Activated naive CD8-positive, alpha-beta T cell treated with anti-CD3 and anti-CD28 coated beads for 36 hours (primary cell): ENCODE measurements at places on chromosomes 6 and 20. TPM values are rescaled to one million over a fixed set of nuclear protein-coding genes. Genes with fewer than 3 reads are reported as not detected.

PPARD gene
- 17.8 TPM for total RNA-seq

JPH2 gene
- total RNA-seq, result 0.12 TPM

- no peak for DNase-seq
Observed at GRCh38 chr6:132401618-132402285, 477 bp upstream of the MOXD1 start.

DNA sequence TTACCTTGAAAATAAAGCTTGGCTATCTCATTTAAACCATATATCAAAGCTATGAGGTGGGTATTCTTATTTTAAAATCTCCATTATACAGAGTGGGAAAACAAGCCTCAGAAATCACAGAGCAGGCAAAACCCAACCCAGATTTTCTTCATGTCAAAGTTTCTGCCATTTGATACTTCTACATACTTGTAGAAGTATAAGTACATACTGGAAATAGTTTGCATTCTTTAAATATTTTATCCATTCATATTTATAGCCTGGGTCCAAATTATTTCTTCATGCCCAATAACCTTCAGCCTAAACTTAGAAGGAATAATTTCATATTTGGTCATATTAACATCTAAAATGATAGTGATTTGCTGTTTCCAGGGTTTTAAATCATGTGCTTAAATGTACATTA is 61.8 kb downstream of the MLIP start:
- no peak for DNase-seq

GRCh38 chr6:7630792-7631191 is 40.8 kb downstream of the SNRNP48 start:
- no peak for DNase-seq

GRCh38 chr6:81751388-81752083 is 945 bp downstream of the TENT5A start:
- DNase-seq, result peak; percentile 42
